ENCODE measurements at places on chromosomes 3 and 15.

- no peak for DNase-seq
Measured at GRCh38 chr3:8752832-8753231, 16.6 kb downstream of the OXTR start.

- no peak for DNase-seq
Measured at GRCh38 chr3:54698054-54698453, 229.8 kb downstream of the LRTM1 start.

DNA sequence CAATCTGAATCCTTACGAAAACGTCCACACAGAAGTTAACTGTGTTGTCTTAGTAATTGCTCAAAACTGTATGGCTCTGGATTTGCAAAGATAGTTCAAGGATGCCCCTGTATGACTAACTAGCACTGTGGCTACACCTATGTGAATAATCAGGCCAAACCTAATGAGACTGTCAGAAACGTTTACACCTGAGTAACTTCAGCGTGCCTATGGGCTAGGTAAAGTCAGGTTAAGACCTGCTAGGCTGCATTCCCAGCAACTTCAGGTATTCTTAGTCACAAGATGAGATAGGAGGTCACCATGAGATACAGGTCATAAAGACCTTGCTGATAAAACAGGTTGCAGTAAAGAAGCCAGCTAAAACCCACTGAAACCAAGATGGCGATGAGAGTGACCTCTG, 87.8 kb upstream of the PLXND1 start:
- DNase-seq: no peak

GRCh38 chr3:10268930-10269329, 20.7 kb downstream of the TATDN2 start:
- DNase-seq: no peak

- no peak for DNase-seq
Measured at GRCh38 chr15:74339371-74339770, 28.1 kb downstream of the CYP11A1 start.

Data from nephron progenitor cell (in vitro differentiated cells).